ENCODE measurements at places on chromosomes 12 and 14.

DNA sequence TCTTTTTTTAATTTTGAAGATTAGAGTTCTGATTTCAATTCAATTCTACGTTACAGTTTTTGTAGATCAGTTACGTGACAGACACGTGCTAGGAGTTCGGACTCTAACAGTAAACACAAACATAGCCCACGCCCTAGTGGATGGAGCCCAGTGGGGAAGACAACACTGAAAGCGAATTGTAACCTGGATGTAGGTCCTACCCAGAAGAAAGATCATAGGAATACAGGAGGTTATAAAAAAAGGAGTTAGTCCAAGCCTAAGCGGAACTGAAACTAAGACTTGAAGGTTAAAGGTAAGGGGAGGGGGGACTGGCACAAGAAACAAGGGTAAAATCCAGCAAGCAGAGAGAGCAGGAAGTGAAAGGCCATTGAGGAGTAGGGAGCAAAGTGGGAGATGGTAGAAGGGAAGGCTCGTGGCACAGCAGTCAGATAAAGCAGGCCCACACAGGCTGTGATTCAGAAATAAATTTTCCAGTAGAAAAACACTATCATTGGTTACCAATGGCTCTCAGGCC is 15.7 kb upstream of the CRY1 start:
- DNase-seq: no peak

DNA sequence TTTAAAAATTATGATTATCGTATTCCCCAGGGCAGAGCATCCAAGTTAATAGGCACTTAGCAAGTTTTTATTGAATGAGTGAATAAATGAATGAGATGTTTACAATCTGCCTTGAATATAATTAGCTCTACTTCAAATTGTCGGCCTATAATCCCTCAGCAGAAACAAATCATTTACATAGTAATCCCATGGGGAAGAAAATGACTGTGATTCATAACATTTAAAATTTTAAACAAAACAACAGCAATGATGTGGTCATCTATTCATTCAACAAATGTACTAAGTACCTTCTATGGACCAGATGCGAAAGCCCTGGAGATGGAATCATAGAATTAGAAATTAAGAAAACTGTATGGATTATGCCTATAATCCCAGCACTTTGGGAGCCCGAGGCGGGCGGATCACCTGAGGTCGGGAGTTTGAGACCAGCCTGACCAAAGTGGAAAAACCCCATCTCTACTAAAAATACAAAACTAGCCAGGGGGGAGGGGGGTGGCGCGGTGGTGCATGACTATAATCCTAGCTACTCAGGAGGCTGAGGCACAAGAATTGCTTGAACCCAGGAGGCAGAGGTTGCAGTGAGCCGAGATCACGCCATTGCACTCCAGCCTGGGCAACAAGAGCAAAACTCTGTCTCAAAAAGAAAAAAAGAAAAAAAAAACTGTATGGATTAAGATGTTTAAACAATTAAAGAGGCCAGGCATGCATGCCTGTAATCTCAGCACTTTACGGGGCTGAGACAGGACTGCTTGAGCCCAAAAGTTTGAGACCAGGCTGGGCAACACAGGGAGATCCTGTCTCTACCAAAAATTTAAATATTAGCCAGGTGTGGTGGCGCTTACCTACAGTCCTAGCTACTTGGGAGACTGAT is 17.7 kb upstream of the MDM2 start:
- DNase-seq: no peak

- DNase-seq: peak; percentile 39
Observed at GRCh38 chr12:112116232-112117060, 7.9 kb upstream of the NAA25 start.

GRCh38 chr12:97229004-97229403 is 233.6 kb upstream of the RMST start:
- DNase-seq: no peak

DNA sequence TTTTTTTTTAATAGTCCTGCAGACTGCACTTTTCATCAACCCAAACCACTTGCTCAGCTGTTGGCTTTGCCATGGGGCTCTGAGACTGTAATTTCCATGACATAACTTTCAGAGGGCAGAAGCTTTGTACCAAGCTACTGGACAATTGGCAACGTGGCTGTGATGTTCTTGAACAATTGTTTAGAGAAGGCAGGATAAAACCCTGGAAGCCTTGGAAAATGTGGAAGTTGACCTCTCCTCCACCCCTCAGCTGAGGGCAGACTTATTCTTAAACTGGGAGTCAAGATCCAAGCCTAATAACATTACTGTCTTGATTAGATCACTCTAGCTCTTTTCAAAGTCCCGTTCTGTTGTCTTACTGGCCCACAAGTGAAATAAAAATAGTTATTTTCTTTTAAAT is 2.2 kb downstream of the OR4E1 start:
- no peak for DNase-seq

DNA sequence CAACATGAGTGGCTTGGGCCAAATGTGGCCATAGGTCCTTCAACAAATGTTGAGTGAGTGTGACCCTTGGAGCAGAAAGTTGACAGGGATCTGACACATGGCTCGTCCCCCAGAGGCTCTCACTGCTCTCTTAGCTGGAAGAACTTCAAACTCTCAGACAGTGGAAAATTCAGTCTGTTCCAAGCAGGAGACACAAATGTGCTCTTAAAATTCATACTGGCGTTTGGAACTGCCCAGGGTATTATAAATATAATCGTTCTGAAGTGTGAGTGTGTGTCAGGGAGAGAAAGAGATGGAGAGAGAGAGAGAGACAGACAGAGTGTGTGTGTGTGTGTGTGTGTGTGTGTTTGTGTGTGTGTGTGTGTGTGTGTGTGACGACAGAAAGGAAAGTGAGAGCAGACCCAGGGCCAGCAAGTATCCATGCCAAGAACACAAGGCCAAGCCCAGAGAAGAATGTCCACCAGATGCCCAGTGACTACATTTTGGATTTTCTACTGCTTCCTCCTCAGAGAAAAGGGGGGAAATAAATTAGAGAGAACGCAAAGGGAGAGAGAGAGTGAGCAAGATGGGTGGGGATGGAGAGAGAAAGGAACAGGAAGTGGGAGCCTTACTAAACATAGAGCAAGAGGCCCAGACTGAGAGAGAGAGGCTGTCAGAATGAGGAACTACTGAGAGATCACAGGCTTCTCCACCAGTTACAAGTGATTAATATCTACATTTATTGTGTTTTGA is 193.6 kb upstream of the NUDT4 start:
- no peak for DNase-seq

DNA sequence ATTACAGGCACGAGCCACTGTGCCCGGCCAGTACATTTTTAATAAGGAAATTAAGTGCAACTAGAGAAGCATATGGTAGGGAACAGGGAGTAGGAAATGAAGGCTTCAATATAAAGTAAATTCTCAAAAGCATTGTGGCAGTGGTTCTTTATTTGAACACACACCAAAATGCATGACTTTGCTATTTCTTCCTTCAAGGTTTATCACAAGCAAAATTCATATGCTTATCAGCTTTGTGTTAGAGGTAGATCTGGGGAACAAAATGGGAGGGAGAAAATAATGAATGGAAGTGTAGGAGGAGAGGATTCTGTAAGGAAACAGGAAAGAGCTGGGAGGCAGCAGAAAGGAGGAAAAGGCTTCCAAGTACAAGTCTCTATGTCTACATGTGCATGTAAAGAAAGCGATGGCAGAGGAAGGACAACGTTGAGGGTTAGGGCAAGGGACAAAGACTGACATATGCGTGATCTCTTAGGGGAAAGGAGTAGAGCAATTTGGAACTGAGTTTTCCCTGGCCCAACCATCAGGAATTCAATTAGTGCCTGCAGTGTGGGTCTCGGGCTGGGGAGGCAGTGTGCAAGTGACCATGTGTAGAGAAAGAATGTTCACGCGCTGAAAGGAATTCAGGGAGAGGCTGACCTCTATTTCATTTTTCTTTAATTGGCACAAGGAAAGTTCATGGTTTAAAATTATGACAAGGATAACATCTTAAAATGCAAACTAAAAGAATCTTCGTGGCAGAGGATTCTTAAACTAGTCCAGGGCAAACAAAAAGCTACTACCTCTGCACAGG is 22.9 kb upstream of the RASSF8 start:
- no peak for DNase-seq

DNA sequence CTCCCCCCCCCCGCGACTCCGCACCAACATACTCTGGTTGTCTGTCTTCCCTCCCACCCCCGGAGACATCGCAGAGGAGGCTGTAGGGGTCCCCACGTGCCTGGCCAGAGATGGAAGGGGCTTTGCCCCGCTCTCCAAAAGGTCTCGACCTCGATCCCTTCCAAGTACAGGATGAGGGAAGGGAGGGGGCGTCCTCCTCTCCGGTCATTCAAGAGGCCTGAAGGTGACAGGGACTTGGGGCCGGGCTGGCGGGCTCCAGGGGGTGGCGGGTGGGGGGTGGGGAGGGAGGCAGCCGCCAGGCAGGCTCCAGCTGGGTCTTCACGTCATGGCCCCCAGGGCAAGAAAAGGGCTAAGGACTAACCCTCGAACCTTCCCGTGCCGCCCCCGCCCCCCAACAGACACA is 15.1 kb downstream of the TBX3 start:
- DNase-seq: no peak

DNA sequence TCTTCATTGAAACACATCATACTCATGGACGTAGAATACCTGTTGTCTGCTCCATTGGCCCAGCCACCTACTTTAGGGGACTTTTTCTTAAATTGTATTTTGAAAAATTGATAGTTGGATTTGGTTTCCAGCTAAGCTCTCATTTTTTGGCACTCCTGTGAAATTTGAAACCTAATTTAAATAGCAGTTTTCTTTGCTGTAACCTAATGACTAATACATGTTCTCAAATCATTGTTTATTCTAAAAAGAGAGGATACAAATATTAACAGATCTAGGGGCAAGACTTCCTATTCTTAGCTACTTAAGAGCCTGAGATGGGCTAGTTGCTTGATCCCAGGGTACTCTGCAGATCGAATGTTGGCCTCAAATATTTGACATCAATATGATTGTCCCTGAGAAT is 78.9 kb downstream of the PLEKHA5 start:
- no peak for DNase-seq

Data from activated naive CD8-positive, alpha-beta T cell treated with anti-CD3 and anti-CD28 coated beads, Interleukin-2, amount 10 ng/mL, durations not matched to agents 7 days and 5 days (primary cell).